Activated CD8-positive, alpha-beta T cell treated with anti-CD3 and anti-CD28 coated beads, Interleukin-2, amount 10 ng/mL, durations not matched to agents 7 days and 5 days (primary cell): ENCODE measurements at places on chromosomes 13 and 19.

DNA sequence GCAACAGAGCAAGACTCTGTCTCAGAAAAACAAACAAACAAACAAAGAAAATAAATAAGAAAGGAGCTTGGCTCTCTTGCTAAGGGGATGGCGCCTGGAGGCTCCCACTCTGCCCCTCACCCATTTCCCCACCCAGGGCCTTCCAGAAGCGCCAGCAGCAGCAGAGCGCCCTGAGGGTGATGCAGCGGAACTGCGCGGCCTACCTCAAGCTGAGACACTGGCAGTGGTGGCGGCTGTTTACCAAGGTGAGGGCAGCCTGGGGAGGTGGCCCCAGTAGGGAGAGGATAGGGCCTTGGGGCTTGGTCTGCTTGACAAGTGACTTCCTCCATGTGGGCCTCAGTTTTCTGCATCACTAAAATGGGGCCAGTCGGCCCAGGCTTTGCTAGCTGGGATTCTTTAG, 59.8 kb downstream of the MYH14 start:
- DNase-seq: no peak
- H3K4me1 ChIP-seq: no peaks in the 10 kb centered on the region
- H3K4me3 ChIP-seq: no peak overlapping the region
- no peaks in the 10 kb centered on the region for H3K36me3 ChIP-seq
- H3K27ac ChIP-seq: no peak overlapping the region
- H3K27me3 ChIP-seq: no peaks in the 10 kb centered on the region

DNA sequence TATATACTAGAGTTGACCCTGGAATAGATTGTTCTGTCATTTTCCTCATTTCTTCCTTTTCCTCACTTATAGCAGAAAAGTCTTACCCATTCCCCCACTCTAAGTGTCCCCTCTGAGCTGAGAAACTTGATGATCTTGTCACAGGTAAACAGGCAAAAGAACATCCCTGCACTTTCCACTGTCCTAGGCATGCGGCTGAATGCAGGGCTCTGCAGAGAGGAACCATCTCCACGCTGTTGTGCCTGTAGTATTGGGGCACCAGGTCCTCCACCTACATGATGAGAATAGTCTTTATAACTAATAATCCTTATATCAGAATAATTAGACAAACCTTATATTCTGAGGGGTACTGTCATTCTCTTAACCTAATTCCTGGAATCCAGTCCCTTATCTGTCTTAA, 211.3 kb downstream of the RBM26 start:
- H3K27ac ChIP-seq: peak overlapping the region; percentile 61
- peaks cover 14% of the 10 kb centered on the region for H3K36me3 ChIP-seq
- no peak for DNase-seq
- H3K4me1 ChIP-seq: peaks cover 57% of the 10 kb centered on the region
- H3K27me3 ChIP-seq: peaks cover 4% of the 10 kb centered on the region

DNA sequence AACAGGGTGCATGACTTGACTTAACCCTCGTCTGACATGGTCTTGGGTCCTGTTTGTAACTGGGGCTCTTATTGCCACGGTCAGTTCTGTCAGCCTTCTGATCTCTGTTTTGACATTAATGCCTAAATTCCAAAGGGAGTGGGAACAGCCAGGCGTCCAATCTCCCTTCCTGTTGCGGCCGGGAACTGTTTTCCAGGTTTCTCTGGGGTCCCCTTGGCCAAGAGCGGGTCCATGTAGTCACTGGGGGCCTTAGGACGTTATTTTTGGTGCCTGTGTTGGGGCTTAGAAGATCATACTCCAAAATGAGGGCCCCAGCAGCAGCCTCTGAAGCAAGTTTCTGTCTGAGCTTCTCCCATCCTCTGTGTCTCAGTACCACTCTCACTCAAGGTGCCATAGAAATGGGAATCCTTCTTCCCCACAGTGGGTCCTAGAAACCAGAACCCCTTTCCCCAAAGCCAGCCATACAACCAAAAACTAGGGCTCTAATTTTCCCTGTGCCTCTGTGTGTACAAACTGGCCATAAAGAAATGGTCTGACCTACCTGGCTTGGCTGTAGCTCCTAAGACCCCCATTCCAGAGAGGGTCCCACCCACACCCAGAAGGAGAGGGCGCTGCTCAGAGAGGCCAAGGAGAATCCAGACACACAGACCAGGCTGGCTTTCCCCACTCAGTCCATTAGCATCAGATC, 50.4 kb downstream of the C13orf46 start:
- H3K4me3 ChIP-seq: no peak overlapping the region
- H3K27ac ChIP-seq: no peak overlapping the region
- no peaks in the 10 kb centered on the region for H3K36me3 ChIP-seq
- H3K4me1 ChIP-seq: no peaks in the 10 kb centered on the region
- DNase-seq: no peak

- no peak for DNase-seq
- no peak overlapping the region for H3K4me3 ChIP-seq
- H3K27ac ChIP-seq: peak overlapping the region; percentile 7
- H3K4me1 ChIP-seq: peaks cover 55% of the 10 kb centered on the region
- no peaks in the 10 kb centered on the region for H3K27me3 ChIP-seq
Measured at GRCh38 chr19:42498169-42498757, 30.0 kb downstream of the CEACAM1 start.

DNA sequence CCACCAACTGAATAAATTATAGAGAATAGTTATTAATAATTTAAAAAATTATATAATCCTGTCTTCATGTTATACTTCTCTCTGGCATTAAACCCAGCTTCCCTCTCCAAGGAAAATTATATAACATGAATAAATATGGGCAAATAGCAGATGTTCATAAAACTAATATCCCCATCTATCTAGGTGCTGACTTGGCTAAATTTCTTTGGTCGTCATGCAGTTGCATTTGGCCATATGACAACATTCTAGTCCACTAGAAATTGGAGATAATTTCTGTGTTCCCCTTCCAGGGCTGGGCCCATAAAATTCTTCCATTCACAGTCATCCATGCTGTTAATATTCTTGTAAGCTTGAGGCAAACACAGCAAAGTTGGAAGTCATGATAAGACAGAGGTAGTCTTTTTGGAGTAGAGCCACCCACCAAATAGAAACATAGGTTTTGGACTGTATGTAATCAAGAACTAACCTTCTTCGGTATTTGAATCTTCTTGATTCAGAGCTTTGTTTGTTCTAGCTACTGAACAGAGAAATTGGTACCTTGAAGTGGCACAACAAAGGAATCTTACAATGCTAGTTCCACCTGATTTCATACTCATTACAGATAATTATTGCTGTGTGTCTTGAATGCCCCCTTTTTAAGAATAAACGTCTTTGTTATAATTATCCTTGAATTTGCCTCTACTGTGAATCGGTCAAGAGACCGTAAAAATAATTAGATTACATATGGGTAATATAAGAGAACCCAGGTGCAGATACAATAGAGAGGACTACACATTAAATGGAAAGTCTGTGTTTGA, 678.5 kb upstream of the PCDH20 start:
- H3K36me3 ChIP-seq: no peaks in the 10 kb centered on the region
- H3K4me3 ChIP-seq: no peak overlapping the region
- H3K27me3 ChIP-seq: no peaks in the 10 kb centered on the region
- H3K27ac ChIP-seq: no peak overlapping the region

- H3K27me3 ChIP-seq: no peaks in the 10 kb centered on the region
- DNase-seq: peak; percentile 83
- H3K27ac ChIP-seq: peak overlapping the region; percentile 98
Measured at GRCh38 chr13:46295491-46296114, 83.9 kb downstream of the LRRC63 start.

DNA sequence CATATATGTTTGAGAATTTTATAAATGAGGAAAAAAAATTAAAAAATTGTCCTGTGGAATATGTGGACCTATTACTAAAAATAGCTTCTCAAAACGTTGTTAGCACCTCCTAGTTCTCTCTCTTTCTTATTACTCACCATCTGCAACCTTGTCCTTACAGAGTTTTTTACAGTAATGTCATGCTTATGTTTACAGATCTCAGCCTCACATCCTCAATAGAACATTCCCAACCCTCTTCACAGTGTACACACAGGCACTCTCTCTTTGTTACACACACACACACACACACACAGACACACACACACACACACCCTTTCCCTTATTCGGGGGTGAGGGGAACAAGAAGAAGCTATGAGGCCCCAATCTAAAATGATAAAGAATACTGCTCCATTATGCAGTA, 197.7 kb downstream of the SLITRK6 start:
- H3K4me3 ChIP-seq: no peak overlapping the region
- no peaks in the 10 kb centered on the region for H3K36me3 ChIP-seq
- H3K27ac ChIP-seq: no peak overlapping the region
- DNase-seq: no peak
- H3K4me1 ChIP-seq: no peaks in the 10 kb centered on the region

DNA sequence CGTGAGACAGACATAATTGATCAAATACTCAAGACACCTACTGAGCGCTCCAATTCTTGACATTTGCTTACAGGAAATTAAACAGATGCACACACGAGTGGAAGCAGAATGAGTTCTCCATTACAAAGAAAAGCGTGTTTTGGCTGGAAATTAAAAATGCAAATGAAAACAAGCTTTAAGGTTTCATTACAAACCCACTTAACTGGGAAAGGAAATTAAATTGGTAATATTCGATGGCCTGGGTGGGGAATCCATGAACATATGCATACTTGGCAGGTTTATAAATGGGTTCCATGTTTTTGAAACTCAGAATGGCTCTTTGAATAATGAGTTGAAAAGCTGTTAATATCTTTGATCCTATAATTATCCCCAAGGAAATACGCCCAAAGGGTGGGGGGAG, 178.0 kb downstream of the IER2 start:
- DNase-seq: no peak
- no peaks in the 10 kb centered on the region for H3K4me1 ChIP-seq
- no peak overlapping the region for H3K27ac ChIP-seq
- peaks cover 4% of the 10 kb centered on the region for H3K27me3 ChIP-seq

GRCh38 chr19:10602330-10603083, 15.4 kb upstream of the AP1M2 start:
- H3K36me3 ChIP-seq: peaks cover 16% of the 10 kb centered on the region
- peak; percentile 91 for DNase-seq
- H3K27ac ChIP-seq: peak overlapping the region; percentile 100
- H3K4me3 ChIP-seq: peak overlapping the region; percentile 94
- peaks cover 6% of the 10 kb centered on the region for H3K27me3 ChIP-seq

DNA sequence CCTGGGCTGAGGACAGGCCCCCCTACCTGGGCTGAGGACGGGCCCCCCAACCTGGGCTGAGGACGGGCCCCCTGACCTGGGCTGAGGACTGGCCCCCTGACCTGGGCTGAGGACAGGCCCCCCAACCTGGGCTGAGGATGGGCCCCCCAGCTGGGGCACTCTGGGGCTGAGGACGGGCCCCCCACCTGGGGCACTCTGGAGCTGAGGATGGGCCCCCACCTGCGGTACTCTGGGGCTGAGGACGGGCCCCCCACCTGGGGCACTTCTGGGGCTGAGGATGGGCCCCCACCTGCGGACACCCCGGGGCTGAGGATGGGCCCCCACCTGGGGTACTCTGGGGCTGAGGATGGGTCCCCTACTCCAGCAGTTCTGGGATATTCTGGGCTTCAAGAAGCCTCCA, 65.5 kb downstream of the RASA3 start:
- H3K4me1 ChIP-seq: peaks cover 53% of the 10 kb centered on the region
- peaks cover 23% of the 10 kb centered on the region for H3K36me3 ChIP-seq
